ENCODE measurements at places on chromosomes 7 and 10. TPM values are rescaled to one million over a fixed set of nuclear protein-coding genes. Genes with fewer than 3 reads are reported as not detected.
A peak's percentile ranks its signal among the peaks of the same experiment; 100 is the strongest.

DNA sequence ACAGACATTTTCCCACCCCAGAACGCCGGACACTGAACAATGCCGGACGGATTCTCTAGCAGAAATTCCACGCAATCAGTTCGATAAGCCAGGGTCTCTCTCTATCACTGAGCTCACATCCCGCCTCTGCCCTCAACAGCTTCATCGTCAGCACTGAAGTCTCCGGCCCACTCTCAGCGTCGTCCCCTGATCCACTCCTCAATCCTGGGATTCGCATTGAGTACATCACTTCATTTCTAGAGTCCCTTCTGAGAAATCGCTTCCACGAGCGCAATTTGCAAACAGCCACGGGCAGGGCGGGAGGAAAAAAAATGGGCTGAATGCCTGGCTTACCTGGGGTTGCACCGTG lies 365 bp downstream of the YME1L1 start:
- no peak for DNase-seq
- peaks cover 3% of the 10 kb centered on the region for H3K36me3 ChIP-seq
- H3K4me3 ChIP-seq, result peak overlapping the region; percentile 94
- H3K27ac ChIP-seq, result peak overlapping the region; percentile 99

DNA sequence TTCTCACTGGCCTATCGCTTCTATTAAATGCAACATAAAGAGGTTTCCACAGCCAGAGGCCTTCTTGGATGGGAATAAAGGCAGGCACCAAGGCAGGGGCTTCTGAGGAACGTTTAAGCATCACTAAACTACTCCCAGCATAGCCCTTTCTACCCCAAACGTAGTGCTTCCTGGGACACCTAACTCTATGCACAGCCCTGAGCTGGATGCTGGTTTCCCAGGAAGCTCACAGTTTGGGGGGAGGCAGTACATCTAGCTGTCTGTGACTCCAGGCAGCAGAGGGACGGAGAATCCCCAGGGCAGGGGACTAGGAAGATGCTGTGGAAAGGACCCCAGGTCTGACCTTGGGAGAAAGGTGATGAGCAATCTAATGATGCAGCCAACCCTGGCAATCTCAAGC lies 192.8 kb upstream of the ZMIZ1 start:
- DNase-seq, result no peak
- no peak overlapping the region for H3K27ac ChIP-seq
- H3K4me1 ChIP-seq, result no peaks in the 10 kb centered on the region
- H3K36me3 ChIP-seq, result no peaks in the 10 kb centered on the region
- H3K27me3 ChIP-seq, result no peaks in the 10 kb centered on the region
- no peak overlapping the region for H3K4me3 ChIP-seq

DNA sequence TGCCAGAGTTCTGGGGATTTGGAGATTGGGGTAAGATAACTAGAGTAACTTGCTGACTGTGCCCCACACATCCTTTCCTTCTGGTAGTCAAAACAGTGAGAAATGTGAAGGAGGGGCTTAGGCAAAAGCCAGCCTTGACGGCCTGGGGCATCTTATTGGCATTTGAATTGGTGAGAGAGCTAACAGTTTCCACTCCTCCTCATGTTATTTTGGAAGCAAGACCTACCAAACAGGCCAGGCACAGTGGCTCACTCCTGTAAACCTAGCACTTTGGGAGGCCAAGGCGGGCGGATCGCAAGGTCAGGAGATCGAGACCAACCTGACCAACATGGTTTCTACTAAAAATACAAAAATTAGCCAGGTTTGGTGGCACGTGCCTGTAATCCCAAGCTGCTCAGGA lies 596.6 kb downstream of the GRM8 start:
- H3K4me1 ChIP-seq, result no peaks in the 10 kb centered on the region
- no peak overlapping the region for H3K4me3 ChIP-seq

- H3K4me3 ChIP-seq, result no peak overlapping the region
- H3K4me1 ChIP-seq, result peaks cover 59% of the 10 kb centered on the region
- H3K27me3 ChIP-seq, result no peaks in the 10 kb centered on the region
- no peak for DNase-seq
These were observed 22.8 kb downstream of the SGMS1 start for GRCh38 chr10:50600831-50601477.

- no peaks in the 10 kb centered on the region for H3K36me3 ChIP-seq
- no peaks in the 10 kb centered on the region for H3K27me3 ChIP-seq
- no peak for DNase-seq
- H3K4me1 ChIP-seq, result peaks cover 4% of the 10 kb centered on the region
These were observed 339.9 kb downstream of the CCSER2 start for GRCh38 chr10:84668186-84668763.

DNA sequence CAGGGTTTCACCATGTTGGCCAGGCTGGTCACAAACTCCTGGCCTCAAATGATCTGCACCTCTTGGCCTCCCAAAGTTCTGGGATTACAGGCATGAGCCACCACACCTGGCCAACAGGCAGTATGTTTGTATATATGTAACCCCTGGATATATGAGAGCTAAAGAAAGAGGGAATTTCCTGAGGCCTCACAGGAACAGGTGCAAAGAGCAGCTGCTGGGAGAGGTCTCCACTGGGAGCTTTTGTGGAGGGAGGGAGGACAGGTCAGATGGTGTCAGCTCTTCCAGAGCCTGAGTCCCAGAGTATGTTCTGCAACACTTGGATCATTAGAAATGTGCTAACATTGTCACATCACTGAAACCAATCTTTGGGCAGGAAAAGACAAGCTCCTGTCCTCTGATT lies 110.1 kb upstream of the KIF5B start:
- no peaks in the 10 kb centered on the region for H3K36me3 ChIP-seq
- H3K27ac ChIP-seq, result no peak overlapping the region
- H3K4me3 ChIP-seq, result no peak overlapping the region
- no peaks in the 10 kb centered on the region for H3K4me1 ChIP-seq

- no peaks in the 10 kb centered on the region for H3K27me3 ChIP-seq
- H3K36me3 ChIP-seq, result no peaks in the 10 kb centered on the region
- no peak overlapping the region for H3K27ac ChIP-seq
- H3K4me1 ChIP-seq, result no peaks in the 10 kb centered on the region
- DNase-seq, result no peak
These were observed 417.9 kb upstream of the KLF6 start for GRCh38 chr10:4202938-4203337.

DNA sequence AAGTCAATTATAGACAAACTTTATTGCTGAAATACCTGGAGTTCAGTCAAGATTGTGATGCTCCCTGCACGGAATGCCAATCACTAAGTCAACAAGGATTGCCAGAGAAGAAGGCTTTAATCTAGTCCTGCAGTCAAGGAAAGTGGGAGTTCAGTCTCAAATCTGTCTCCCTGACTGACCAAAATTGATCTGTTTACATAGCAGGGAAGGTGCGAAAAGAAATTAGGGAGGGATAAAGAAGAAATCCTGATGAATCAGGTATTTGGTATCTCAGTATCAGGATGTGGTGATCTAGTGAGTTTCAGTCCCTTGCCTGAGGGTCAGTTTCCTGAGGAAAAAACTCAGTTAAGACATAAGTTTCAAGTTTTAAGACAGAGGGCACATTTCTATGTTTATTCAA lies 2.1 kb upstream of the AKR1D1 start:
- no peaks in the 10 kb centered on the region for H3K4me1 ChIP-seq
- H3K27me3 ChIP-seq, result no peaks in the 10 kb centered on the region
- no peaks in the 10 kb centered on the region for H3K36me3 ChIP-seq
- no peak overlapping the region for H3K27ac ChIP-seq
- H3K4me3 ChIP-seq, result no peak overlapping the region

DNA sequence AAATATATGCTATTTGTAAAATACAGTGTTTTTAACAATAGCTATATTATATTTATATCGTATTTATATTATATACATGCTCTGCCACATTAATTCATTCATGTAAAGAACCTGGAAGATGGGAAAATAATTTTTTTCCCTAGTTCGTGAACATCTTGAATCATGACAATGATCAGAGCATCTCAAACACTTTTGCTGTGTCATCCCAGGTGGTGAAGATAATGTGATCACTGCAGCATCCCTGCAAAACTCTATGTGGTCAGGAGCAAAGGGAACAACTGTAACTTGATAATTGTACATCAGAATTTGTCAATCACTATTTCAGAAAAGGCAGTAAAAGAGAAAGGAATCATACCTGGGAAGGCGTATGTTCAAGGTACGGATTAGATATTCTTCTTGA lies 39.3 kb downstream of the RAPGEF5 start:
- H3K36me3 ChIP-seq, result no peaks in the 10 kb centered on the region
- H3K4me3 ChIP-seq, result no peak overlapping the region
- no peak overlapping the region for H3K27ac ChIP-seq
- no peaks in the 10 kb centered on the region for H3K27me3 ChIP-seq
- no peak for DNase-seq

DNA sequence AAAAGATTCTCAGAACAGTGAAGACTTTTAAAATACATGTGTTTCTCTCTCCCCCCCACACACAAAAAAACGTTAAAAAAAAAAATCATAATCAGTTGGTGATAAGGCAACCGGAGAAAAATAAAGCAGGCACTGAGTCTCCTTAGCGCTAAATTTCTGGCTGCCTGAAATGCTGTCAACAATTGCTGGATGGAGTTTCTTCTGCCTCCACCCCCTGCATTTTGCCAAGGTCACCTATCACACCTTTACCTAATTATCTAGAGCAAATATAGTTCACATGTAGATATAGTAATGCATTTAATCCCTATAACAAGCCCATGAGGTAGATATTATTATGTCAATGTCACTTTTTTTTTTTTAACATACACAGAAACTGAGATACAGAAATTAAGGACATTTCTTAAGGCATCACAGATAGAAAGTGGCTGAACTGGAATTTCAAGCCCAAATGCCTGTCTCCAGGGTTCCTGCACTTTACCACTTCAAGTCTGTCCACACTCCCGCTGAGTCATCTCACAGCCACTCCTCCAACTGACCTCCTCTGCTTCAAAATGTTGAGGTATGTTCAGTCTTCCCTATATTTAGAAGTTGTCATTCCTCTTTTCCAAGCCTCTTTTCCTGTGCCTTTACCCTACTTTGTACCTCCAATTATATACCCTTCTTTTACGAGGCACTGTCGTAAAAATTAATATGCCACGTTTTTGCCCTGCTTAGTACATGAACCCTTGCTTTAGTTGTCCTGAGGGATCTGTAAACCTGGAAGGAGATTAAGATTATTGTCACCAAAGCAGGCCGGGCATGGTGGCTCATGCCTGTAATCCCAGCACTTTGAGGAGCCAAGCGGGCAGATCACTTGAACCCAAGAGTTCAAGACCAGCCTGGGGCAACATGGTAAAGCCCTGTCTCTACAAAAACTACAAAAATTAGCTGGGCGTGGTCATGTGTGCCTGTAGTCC lies 72.8 kb upstream of the MPP7 start:
- peak overlapping the region; percentile 32 for H3K27ac ChIP-seq
- no peaks in the 10 kb centered on the region for H3K36me3 ChIP-seq
- H3K4me1 ChIP-seq, result no peaks in the 10 kb centered on the region
- no peak for DNase-seq
- H3K27me3 ChIP-seq, result no peaks in the 10 kb centered on the region

The PDE1C gene
- 13.0 TPM for total RNA-seq

The RTKN2 gene
- total RNA-seq, result 93.7 TPM

The CCL24 gene
- total RNA-seq, result 4.8 TPM

The AASS gene
- 35.6 TPM for total RNA-seq

Measured in upper lobe of right lung (tissue), 1 donor.